NCI-H446 treated with DMSO at 0.1 percent for 48 hours (cell line): ENCODE measurements at places on chromosomes 3 and 15.

DNA sequence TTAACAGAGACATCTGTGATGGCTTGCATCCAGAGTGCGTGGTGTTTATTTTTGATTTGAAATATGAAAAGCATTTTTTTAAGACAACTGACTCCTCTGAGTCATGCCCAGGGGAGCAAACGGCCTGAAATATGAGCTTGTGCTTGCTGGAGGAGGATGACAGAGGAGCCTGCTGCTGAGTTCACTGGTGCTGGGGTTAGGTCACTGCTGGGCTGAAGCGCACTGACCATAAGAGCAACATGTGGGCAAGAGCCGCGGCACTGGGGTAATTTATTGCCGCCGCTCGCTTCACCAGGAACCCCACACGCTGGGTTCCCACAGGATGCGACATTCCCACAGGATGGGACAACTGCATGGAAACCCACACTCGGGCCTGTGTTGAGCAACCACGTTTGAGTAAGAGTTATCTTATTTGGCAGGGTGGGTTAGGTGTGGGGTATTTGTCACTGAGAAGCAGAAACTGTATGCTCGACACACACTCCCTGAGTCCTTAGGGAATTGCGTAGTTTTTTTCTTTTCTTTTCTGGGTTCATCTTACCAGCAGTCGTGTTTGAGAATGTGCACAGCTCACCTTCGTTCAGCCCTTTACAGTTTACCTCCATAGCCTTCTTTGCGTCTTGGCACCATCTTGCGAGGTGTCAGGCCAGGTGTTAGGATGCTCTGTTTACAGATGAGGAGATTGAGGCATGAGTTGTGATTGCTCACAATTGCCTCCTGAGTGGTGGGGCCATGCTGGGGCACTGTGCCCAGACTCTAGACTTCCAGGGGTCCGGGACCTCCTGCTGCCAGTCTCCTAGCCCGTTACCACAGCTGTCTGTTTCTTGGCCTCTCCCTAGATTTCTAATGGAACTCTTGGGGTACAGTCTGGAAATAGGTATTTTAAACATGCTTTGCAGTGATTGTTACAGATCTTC lies 60.4 kb downstream of the SMAD3 start:
- DNase-seq: peak; percentile 61

GRCh38 chr3:58683001-58683458 lies 16.5 kb upstream of the FAM3D start:
- DNase-seq: peak; percentile 22

DNA sequence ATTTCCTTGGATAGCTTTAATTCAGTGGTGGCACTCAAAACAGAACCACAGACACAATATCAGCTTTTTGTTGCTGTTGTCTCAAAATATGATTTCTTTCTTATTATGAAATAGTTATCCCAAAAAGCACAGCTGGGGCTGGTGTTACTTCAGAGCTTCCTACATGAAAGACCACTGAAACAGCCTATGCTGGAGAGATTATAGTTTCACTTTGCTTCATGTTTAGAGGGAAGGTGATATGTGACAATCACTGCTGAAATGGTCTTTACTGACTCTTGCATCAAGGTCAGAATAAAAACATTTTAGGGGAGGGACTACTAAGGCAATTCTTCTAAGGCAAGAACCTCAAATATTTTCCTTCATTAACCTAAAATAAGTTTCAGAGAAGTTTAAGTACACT lies 190.7 kb downstream of the TNIK start:
- DNase-seq: no peak

- no peak for DNase-seq
Observed at GRCh38 chr3:113606539-113607218, 74.3 kb downstream of the SIDT1 start.

GRCh38 chr3:87309601-87310000 lies 33.2 kb upstream of the POU1F1 start:
- DNase-seq: no peak

DNA sequence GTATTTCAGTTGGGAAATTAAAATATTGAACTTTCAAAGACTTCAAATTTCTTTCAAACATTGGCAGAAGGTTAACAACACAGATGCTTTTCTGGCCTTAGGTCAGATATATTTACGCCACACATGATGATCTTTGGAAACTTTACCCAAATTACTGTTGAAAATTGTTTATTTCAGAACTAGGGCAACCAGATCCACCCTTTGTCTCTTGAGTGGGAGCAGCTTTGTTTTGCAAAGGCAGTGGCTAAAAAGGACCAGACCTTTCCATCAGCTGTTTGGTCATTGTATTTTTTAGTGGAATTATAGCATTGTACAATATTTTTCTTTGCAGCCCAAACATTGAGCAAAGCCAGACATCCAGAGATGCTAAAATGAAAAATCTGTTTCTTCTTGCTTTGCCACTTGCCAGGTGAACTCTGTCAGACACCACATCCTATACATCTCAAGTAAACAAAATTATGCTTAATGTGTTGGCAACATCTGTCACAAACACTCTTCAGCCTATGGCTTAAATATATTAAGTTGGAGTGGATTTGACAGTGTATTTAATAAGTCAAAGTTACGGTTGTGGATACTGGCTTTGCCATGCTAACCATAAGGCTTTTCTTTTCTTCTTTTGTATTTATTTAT lies 651.9 kb downstream of the RBMS3 start:
- DNase-seq: no peak

- no peak for DNase-seq
Observed at GRCh38 chr15:48596415-48596814, 49.1 kb downstream of the FBN1 start.

DNA sequence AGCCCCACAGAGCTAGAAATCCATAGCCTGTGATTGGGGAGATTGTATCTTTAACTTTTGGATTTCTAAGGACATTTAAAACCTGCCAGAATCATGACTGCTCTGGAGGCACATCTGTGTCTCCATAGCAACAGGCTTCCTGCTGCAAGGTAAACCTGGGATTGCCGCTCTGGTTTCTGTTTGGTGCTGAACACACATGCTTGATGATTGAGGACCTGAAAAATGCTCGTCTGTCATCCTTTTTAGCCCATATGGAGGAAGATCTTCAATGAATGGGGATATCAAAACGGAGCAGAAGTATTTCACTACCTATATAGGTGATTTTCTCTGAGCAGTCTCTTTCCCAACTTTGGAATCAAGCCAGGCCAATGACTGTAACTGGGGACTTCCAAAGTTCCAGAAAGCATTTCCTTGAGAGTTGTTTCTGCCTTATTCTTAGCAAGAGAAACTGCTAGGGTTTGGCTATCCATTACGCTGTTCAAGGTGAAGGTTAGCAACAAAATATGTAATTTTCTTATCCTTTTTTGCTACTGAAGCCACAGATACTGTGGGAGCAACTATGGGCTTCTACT lies 96.5 kb upstream of the TNIK start:
- DNase-seq: no peak

DNA sequence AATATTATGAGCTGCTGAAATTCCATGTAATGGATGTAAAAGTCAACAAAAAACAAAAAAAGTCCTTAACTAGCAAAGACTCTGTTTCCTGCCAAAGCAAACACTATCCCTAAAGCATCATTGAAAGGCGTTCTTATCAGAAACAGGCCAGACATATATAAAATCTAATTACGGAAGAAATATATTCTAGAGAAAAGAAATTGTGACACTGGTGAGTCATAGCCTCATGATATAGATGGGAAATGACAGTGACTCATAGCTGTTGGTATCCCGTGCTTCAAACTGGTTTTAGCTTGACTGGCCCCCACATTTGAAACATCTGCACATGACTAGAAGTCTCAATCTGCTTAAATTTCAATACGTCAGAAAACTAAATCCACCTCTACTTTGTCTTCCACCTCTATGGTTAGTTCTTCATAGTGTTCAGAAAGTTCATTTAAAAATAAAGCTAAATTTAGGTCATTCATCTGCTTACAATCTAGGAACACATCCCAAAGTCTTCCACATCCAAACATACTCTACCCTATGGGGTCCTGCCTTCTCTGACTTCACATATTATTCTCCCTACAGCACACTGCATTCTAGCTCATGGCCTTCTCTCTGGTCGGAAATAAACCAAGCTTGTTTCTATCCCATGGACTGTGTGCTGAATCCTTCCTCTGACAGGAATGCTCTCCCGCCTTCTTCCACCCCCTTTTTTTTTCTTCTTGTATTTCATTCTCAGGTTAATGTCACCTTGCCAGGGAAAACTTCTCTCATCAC lies 456.3 kb upstream of the ARRDC4 start:
- DNase-seq: no peak

DNA sequence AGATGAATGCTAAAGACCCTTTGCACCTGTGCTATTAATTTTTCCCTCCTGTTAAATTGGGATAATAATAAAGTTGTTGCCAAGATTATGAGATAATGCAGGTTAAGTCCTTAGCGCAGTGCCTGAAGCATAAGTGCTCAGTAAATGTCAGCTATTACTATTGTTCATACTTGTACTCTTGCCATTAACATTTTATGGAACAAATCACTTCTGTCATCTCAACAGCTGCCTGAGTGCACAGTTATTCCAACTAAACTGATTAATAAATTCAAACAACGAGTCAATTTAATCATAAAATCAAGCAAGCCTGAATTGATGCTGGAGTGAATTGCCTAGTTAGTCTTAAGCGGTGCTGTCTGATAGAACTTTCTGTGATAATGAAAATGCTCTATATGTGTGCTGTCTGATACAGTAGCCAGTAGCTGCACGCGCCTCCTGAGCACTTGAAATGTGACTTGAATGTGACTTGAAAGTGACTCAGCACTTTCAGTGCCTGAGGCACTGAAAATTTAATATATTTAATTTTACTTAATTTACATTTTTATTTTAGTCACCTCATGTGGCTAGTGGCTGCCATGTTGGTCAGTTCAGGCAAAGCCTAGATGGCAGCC lies 198.7 kb upstream of the PFN2 start:
- DNase-seq: peak; percentile 54

GRCh38 chr3:60175680-60176079 lies 1075.6 kb downstream of the FHIT start:
- DNase-seq: no peak

DNA sequence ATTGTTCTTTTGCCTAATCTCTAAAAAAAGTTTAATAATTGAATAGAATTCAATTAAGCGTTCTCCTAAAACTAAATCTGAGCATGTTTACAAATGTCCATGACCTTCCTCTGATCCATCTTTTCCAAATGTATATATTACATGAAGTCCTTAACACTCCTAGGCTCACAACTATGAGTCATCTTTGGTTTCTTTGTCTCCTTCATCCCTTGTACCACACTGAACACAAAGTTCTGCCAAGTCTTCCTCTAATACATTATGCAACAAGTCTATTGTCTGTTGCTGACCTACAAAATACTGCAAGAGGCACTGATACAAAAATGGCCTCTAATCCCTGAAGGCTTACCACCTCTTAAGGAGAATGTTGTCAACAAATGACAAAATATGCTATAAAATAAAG lies 550.2 kb downstream of the PYDC2 start:
- no peak for DNase-seq

DNA sequence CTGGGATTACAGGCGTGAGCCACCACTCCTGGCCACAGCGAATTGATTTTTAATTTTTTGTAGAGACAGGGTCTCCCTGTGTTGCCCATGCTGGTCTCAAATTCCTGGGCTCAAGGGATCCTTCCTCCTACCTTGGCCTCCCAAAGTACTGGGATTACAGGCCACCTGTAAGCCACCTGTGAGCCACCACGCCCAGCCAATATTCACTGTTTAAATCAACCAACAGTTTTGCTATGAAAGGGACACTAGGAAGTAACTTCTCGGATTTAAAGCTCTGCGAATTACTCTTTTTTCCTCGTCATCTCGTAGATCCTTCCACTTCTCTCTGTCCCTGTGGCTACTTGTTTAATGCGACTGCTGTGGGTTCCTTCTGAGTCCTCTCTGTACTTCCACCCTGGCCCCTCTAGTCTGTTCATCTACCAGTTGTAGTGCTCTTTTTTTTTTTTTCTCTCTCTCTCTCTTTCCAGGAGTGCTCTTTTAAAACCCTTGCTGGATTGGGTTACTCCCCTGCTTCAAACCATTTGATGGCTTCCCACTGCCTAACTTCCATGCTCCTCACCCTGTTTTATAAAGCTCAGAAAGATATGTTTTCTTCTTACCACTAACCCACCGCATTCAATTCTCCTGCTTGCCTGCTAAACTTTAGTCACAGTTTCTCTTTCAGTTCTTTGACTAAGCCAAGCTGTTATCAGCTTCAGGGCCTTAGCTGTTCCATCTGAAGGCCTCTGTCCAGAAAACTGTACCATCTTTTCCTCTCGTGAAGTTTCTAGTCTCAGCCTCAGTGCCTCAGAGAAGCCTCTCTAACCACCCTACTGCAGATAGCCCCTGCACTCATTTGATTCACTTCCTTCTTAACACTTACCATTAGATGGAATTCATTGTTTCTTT lies 12.4 kb downstream of the RTF1 start:
- DNase-seq: no peak

DNA sequence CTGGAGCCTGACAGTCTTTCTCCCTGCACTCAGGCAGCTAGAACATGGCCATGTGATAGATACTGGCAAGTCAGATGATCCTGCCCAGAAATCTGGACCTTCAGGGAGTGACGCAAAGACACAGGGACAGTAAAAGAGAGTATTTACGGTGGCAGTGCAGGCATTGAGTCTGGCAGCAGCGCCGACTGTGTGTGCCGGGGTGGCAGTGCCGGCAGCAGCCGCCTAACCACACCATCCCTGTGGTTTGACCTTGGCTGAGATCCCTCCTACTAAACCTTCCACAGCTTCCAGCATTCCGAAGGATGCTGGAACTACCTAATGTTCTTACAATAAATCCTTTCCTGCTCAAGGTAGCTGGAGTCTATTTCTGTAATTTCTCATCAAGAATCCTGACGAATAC lies 4.6 kb upstream of the TSPAN3 start:
- DNase-seq: no peak

GRCh38 chr3:8001307-8001706 lies 500.3 kb upstream of the LMCD1 start:
- no peak for DNase-seq

DNA sequence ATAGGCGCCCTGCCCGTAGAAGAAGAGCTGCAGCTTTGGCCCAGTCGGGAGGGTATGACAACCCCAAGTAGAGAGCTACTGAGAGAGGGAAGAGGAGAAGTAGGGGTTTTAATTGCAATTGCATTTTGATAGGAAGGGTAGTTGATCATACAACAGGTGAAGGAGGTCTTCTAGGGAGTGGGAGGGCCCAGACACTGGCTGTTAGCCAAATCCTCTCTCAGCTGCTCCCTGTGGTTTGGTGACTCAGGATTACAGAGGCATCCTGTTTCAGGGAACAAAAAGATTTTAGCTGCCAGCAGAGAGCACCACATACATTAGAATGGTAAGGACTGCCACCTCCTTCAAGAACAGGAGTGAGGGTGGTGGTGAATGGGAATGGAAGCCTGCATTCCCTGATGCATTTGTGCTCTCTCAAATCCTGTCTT lies 408.9 kb upstream of the THBS1 start:
- DNase-seq: peak; percentile 21

- no peak for DNase-seq
Observed at GRCh38 chr3:128436214-128436613, 30.5 kb downstream of the DNAJB8 start.

GRCh38 chr15:29143909-29144635 lies 125.5 kb downstream of the NSMCE3 start:
- DNase-seq: no peak

DNA sequence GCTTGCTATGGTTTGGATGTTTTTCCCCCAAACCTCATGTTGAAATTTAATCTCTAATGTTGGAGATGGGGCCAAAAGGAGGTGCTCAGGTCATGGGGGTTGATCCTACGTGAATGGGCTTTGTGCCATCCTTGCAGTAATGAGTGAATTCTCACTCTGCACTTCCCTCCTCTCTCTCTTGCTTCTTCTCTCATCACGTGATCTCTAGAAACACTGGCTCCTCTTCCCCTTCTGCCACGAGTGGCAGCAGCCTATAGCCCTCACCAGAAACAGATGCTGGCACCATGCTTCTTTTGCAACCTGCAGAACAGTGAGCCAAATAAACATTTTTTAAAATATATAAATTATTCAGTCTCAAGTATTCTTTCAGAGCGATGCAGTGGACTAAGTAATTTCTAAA lies 13.3 kb upstream of the PLSCR1 start:
- no peak for DNase-seq
